ENCODE measurements at places on chromosomes 16 and 17.

- DNase-seq, result no peak
Observed at GRCh38 chr17:8176197-8176940, at the start of gene TMEM107. Gene TMEM107 (minus strand): TSS chr17:8176380. CDS start chr17:8176286, 94 bp downstream.

GRCh38 chr16:64352246-64352645, 769.6 kb downstream of the CDH11 start:
- DNase-seq, result no peak

- no peak for DNase-seq
Observed at GRCh38 chr17:8474826-8475225, 39.1 kb downstream of the NDEL1 start.

- DNase-seq, result no peak
Observed at GRCh38 chr17:61875285-61875684, 12.0 kb upstream of the BRIP1 start.

- DNase-seq, result no peak
Observed at GRCh38 chr16:75002474-75002873, 3.6 kb downstream of the ZNRF1 start.

- no peak for DNase-seq
Observed at GRCh38 chr16:67199808-67200198, 872 bp downstream of the ELMO3 start.

- DNase-seq, result no peak
Observed at GRCh38 chr17:48595278-48595999, 1.9 kb upstream of the HOXB5 start.

- DNase-seq, result no peak
Observed at GRCh38 chr17:27595208-27595607, 35.8 kb upstream of the LGALS9 start.

DNA sequence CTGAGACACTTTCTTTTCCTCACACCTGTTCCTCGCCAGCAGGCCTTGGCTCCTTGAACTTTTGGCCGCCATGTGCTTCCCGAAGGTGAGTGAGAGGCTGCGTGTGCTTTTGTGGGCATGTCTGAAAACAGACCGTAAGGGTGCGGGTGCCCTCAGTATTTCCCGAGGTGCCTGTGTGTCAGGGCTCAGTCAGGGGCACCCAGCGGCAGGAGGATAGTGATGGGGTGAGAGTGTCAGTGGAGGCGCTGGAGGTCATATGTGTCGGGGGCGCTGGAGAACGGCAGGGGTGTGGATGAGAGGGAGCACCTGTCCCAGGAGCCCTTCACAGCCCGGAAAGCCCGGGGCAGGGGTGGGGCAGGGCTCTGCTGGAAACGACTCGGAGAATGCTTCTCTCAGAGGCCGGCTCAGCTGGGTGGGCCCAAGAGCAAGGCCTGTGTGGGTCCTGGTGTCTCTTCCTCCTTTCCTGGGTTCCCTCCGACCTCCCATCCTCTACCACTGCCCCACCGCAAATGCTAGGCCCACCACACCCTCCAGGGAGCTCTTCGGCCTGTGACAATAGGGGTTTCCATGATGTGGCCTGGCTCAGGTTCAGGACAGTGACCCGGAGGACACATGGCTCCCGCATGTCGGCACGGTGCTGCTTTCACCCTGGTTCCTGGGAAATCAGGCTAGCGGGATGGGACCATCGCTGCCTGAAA, 451 bp downstream of the IL32 start:
- DNase-seq, result no peak

GRCh38 chr17:7716901-7717755, at the start of gene DNAH2:
Gene DNAH2 (plus strand): TSS chr17:7717744. CDS start chr17:7719735, 1,991 bp downstream.
- DNase-seq, result peak; percentile 38

DNA sequence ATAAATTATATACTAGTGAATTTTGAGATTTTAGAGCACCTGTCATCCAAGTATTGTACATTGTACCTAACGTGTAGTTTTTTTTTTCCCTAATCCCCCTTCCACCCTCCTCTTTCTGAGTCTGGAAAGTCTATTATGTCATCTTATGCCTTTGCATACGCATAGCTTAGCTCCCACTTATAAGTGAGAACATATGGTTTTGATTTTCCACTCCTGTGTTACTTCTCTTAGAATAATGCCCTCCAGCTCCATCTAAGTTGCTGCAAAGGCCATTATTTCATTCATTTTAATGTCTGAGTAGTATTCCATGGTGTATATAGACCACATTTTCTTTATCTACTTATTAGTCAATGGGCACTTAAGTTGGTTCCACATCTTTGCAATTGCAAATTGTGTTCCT, 177.0 kb upstream of the C16orf82 start:
- no peak for DNase-seq

DNA sequence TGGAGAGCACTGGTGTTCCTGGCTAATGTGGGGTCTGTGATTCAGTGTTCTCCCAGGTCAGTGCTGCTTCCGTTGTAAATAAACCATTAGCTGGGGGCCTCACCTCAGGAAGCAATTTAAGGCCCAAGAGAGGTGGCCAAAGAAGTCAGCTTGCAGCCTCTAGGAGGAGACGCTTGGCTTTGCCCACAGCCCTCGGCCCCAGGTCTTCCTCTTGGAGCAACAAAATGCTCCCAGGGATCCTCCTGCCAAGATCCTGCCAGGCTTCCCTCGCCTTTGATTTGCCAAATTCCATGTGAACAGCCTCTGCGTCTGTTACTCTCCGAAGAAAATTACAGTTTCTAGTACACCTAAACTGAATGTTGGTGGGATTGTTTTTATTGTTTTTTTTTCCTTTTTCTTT, 62.4 kb upstream of the TBX2 start:
- no peak for DNase-seq

- no peak for DNase-seq
Observed at GRCh38 chr17:80017226-80018010, 18.3 kb downstream of the TBC1D16 start.

DNA sequence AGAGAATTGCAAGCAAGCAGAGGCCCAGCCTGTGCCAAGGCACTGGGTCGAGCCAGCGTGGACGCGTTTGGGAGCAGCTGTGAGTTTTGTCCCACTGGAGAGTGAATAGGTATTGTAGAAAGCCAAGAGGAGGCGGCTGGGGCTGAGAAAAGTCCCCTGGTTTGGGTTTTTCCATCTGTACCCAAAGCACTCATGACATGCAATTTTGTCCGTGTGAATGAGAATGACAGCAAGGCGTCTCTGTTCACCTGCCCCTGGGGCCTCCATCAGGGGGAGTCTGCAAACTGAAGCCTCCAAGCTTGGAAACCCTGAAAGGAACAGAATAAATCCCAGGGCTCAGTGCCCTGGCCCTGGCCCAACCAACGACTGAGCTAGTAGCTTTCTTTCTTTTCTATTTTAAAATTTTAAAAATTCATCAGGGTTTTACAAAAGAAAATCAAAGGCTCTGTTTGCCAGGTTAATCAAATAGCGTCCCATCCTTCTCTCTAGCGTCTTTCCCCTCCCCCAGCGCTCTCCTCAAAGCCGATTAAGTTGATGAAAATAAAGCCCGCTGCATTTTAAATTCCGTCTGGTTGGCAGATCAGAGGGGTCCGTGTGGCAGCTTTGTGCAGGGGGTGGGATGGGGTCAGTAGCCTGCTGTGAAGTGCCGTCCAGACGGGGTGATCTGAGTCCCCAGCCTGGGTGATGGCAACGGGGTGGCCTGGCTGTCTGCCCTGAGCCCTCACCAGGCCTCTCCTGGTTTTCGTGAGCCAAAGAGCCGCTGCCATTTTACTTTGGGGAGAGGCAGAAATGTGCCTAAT, 171.0 kb downstream of the KATNIP start:
- DNase-seq, result no peak

DNA sequence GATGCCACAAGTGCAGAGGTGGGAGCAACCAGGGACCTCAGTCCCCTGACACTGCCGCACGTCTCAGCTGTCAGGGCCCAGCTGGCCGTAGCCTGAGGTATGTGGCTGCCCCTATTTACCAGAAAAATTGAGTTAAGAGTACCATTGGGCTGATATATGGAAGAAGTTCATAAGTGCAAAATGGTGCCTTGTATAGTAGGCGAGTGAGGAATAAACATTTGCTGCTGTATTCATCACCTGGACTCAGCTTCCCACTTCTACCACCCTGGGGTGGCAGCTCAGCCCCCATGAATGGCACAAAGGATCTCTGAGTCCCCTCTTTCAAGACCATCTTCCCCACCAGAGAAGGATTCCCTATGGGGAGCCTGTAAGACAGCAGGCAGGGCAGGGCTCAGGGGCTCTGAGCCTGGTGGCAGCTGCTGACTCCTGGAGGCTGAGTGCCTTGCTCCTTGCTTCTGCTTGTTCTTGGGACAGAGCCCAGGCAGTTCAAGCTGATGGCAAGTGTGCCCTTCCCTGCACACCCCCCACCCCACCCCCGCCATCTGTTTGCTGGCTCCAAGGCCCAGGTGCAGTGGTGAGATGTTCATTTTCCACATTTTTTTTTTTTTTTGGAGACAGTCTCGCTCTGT, 29.0 kb downstream of the TRPV2 start:
- DNase-seq, result no peak

DNA sequence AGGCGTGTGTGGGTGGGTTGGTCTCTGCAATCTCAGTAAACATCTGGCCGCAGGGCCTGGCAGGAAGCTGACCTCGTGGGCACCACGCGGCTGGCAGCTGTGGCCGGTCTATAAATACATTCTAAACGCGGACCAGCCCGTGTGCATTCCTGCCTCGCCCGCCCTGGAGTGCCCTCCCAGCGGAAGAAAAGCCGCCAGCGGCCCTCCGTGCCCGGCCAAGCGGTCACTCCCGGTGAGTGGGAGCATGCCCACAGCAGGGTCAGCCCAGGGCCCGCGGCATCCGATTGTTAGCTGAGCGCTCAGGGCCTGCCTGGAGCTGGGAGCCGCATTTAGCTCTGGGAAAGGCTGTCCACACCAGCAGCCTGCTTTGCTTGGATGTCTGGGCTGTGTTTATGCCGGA, 10.3 kb downstream of the ZNF469 start:
- DNase-seq, result no peak

- DNase-seq, result no peak
Observed at GRCh38 chr16:29315916-29316517, 90.5 kb downstream of the NPIPB11 start.

DNA sequence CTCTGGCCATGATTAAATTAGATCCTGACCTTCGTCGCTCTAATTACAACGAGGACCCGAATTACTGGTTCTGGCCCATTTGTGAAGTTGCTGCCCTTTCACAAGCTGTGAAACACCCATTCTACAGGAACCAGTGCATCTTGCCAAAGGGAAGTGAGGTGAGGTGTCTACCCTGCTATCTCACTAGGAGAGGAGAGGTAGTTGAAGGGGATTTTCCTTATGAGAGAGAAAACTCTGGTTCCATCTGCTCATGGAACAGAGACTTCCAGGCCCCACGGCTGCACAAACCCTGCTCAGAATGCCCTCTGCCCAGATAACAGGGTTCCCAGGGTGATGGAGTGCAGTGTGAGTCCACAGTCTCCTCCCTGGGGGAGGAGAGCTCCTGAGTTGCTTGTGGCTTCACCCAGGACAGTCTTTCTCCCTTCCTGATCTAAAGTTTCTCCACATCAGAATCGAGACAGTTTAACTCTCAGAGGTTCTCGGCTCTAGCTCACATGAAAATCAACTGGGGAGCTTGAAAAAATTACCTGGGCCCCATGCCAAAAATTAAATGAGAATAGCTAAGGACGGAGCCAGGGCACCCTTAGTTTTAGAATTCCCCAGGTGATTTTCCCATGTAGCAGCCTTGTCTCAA, 7.8 kb upstream of the SSTR2 start:
- no peak for DNase-seq

GRCh38 chr17:73641826-73642600, 2.2 kb downstream of the SDK2 start:
- no peak for DNase-seq

- no peak for DNase-seq
Observed at GRCh38 chr17:65093930-65094329, 37.4 kb upstream of the GNA13 start.

GRCh38 chr17:78133971-78134898, 3.7 kb downstream of the TMC8 start:
- no peak for DNase-seq

- DNase-seq, result no peak
Observed at GRCh38 chr17:17511293-17511741, 15.1 kb upstream of the RASD1 start.

- DNase-seq, result no peak
Observed at GRCh38 chr17:19731626-19732025, 15.2 kb upstream of the SLC47A2 start.

GRCh38 chr16:31187808-31188189, 7.9 kb downstream of the FUS start:
- DNase-seq, result no peak

DNA sequence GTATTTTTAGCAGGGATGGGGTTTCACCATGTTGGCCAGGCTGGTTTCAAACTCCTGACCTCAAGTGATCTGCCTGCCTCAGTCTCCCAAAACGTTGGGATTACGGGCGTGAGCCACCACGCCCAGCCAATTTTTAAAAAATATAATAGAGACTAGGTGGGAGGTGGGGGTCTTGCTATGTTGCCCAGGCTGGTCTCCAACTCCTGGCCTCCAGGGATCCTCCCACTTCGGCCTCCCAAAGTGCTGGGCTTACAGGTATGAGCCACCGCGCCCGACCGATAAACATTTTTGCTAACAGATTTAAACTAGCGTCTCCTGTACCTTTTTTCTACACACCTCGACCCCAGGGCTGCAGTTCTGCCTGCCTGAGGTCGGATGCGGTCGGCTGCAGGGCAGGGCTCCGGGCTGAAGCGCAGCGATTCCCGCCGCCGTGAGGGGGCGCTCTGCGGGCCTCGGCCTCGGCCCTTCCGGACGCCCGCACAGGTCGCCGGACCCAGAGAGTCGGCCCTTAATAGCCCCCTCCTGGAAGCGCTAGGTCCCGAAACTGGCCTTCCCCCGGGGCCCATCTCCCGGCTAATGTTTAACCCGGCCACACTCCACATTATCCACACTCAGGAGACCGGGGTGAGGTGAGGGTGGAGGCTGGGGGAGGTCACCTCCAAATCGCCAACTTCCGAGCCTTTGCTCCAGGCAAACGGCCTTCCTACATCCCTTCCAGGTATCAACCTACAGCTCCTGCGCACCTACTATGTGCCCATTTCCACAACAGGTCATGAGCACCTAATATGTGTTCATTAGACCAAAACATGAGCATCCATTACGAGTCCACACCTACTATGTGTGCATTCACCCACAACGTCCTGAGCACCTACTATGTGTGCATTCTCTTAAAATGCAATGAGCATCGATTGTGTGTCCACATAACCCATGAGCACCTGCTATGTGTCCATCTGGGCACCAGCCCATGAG, 2.0 kb upstream of the GLIS2 start:
- DNase-seq, result no peak

- DNase-seq, result no peak
Observed at GRCh38 chr17:60383379-60383778, 8.6 kb downstream of the USP32 start.

DNA sequence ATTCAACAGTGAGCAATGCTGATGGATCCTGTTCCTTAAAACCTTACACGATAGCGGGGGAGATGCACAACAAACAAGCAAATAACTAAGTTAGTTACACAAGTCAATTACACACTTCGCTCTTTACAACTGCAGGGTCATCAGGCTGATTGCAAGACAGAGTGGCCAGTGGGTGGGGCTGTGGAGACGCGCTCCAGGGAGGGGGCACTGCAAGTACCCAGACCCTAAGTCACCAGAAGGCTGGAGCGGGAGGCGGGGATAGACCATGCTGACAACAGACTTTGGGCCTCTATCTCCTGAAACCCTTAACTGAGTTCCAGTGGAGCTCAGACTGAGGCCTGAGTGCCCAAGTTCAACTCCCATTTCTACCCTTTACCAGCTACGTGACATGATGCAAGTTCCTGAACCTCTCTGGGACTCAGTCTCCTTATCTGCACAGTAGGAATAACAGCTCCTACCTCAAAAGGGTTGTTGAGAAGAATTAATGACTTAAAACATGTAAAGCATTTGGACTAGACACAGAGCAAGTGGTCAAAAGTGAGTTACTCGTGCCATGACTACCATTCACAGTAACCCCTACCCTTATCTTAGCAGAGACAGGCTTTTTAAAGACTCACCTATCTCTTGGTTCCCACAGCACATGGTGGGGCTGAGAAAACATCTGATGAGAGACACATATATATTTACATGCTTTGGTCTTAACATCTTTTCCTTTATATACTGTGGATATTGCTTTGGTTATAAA, 10.4 kb downstream of the CPPED1 start:
- DNase-seq, result no peak
